ENCODE measurements at places on chromosomes 7 and 10.

DNA sequence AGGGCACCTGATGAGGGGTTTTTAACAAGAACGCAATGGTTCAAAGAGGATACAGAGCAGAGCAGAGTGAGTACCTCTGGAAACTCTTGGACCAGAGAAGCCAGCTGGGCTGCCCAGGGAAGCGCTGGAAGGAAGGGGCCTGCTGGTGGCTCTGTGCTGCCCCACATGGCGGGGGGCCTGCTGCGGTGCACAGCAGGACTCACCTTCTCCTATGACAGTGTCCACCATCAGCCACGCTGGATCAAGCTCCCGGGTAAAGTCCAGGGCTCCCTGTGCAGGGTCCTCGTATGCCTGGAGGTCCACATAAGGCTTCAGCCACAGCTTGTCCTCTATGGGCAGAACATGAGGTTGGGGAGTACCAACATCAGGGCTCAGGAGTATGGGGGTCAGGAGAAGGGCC, 12.5 kb downstream of the EPHA1 start:
- DNase-seq, result no peak

- no peak for DNase-seq
Observed at GRCh38 chr7:14045651-14046050, 56.2 kb upstream of the ETV1 start.

GRCh38 chr10:108597657-108598319, 1325.5 kb downstream of the XPNPEP1 start:
- no peak for DNase-seq

- no peak for DNase-seq
Observed at GRCh38 chr10:43055991-43056567, 20.8 kb upstream of the RET start.

DNA sequence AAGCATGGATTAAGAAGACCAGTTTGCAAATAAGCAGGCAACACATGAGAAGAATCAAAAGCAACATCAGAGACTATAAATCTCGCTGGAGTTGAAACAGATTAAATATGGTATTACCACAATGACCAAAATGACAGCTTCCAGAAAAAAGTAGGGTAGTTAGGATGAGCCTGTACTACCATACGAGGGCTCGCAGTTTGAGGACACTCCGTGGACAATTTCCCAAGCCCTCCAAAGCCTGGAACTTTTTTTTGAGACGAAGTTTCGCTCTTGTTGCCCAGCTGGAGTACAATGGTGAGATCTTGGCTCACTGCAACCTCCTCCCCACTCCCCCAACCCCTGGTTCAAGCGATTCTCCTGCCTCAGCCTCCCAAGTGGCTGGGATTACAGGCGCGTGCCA, 1.0 kb downstream of the LRRC17 start:
- DNase-seq, result no peak
